SJCRH30 (cell line): ENCODE measurements at places on chromosomes 1 and 21. TPM values are rescaled to one million over a fixed set of nuclear protein-coding genes. Genes with fewer than 3 reads are reported as not detected.
A peak's percentile ranks its signal among the peaks of the same experiment; 100 is the strongest.

DNA sequence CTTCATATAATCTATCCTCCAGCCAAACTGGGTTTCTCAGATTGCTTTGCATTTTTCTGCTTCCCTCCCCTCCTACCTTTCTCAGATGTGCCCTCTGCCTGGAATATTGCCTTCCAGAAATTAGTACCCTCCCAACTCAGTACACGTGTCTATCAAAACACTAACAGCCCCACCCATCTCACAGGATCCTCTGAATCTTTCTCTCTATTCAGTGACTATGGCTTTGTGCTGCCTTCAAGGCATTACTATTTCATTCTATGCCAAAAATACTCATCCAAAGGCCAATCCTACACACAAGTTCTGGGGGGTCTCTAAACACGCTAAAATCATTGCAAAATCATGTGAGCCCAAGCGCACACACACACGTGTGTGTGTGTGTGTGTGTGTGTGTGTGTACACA is 58.4 kb downstream of the ZNF281 start:
- H3K27me3 ChIP-seq, result no peaks in the 10 kb centered on the region
- no peak for DNase-seq
- H3K27ac ChIP-seq, result no peak overlapping the region
- no peak overlapping the region for H3K4me3 ChIP-seq
- no peaks in the 10 kb centered on the region for H3K4me1 ChIP-seq

- peaks cover 25% of the 10 kb centered on the region; the same call in 1 of the 2 replicates for H3K4me1 ChIP-seq
- H3K27me3 ChIP-seq, result peaks cover 31% of the 10 kb centered on the region
- H3K4me3 ChIP-seq, result peak overlapping the region; percentile 38
- H3K27ac ChIP-seq, result no peak overlapping the region
- no peaks in the 10 kb centered on the region for H3K36me3 ChIP-seq
Observed at GRCh38 chr1:10943991-10944730, 68.3 kb upstream of the TARDBP start.

GRCh38 chr1:48227165-48228013 is 4.9 kb downstream of the SLC5A9 start:
- H3K4me1 ChIP-seq, result no peaks in the 10 kb centered on the region
- no peak overlapping the region for H3K27ac ChIP-seq
- DNase-seq, result no peak
- peaks cover 7% of the 10 kb centered on the region for H3K27me3 ChIP-seq

DNA sequence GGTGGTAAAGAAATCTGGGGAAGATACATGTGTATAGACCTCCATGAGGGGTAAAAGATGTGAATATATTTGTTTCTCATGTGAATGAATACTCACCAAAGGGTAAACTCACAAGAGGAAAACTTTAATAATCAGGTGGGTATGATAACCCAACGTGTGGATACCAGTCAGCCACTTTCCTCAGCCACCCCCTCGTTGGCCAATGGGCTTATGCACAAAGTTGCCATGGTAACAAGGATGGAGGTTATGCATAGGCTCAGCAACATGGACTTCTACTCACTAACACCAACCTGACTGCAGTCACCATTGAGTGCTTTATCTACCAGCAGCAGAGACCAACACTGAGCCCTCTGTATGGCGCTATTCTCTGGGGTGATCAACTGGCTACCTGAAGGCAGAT is 424.4 kb downstream of the DUSP10 start:
- no peaks in the 10 kb centered on the region for H3K27me3 ChIP-seq
- no peaks in the 10 kb centered on the region for H3K4me1 ChIP-seq
- no peak for DNase-seq

GRCh38 chr1:113293256-113293626 is 97.1 kb upstream of the MAGI3 start:
- H3K4me1 ChIP-seq, result no peaks in the 10 kb centered on the region
- H3K36me3 ChIP-seq, result no peaks in the 10 kb centered on the region
- no peaks in the 10 kb centered on the region for H3K27me3 ChIP-seq
- DNase-seq, result no peak
- no peak overlapping the region for H3K27ac ChIP-seq

DNA sequence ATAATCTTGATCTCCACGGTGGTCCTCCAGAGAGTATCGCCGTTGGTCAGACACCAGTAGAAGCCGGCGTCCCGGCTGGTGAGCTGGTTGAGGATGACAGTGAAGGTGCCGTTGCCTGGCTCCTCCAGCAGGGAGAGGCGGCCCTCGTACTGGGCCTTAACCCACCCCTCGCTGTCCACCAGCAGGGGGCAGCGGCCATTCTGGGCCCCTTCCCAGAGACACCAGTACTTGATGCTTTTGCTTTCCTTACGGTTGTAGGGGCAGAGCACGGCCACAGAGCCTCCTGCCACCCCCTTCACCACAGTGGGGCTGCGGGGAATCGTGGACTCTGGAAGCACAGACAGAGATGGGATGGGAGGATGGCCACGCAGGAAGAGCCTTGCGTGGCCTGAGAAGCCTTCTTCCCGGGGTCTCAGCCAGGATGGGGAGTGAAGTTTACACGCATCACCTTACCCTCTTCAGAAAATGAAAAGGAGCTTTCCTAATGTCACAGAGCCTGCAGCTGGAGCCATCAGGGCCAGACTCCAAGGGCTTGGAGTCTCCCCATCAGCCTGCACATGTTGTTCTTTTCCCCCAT is 10.7 kb downstream of the PIGR start:
- no peak overlapping the region for H3K27ac ChIP-seq
- no peak overlapping the region for H3K4me3 ChIP-seq
- DNase-seq, result peak; percentile 42

DNA sequence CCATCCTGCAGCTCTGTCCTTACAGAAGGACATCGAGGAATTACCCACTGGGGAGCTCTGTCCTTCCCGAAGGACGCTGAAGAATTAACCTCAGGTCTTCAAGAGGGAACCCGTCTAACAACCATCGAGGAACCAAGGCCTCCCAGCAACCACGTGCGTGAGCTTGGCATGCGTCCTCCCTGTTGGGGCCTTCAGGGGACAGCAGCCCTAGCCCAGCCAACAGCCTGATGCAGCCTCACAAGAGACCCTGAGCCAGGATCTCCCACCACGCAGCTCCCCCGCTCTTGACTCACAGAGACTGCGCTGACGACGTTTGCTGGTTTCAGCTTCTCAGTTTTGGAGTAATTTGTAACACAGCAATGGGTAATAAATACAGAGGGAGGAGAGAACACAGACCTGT is 19.6 kb upstream of the AGPAT3 start:
- DNase-seq, result no peak
- H3K27ac ChIP-seq, result no peak overlapping the region
- H3K4me3 ChIP-seq, result no peak overlapping the region
- H3K27me3 ChIP-seq, result no peaks in the 10 kb centered on the region

DNA sequence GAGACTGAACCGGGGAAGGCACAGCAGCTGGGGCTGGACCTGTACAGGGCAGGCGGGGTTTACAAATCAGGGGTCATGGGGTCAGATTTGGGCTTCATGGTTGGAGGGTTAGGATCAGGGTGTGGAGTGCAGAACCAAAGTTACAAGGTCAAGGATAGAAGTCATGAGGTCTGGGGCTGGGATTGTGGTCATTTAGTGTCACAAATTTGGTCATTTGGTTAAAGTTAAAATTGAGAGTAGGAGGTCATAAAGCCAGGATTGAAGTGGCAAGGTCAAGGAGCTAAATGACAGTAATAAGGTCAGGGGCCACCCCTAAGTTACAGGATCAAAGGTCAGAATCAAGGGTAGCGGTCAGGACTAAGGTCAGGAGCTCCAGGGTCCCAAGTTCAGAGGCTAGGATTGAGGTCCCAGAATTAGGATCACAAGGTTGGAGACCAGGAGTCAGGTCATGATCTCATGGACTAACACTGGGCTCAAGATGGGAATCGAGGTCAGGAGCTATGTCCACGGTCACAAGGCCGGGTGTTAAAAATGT is 20.4 kb downstream of the SERINC2 start:
- H3K27me3 ChIP-seq, result peaks cover 3% of the 10 kb centered on the region; the same call in 1 of the 2 replicates
- H3K4me3 ChIP-seq, result no peak overlapping the region
- H3K4me1 ChIP-seq, result no peaks in the 10 kb centered on the region
- no peak for DNase-seq
- no peak overlapping the region for H3K27ac ChIP-seq

- H3K27ac ChIP-seq, result peak overlapping the region; percentile 4
- H3K4me1 ChIP-seq, result peaks cover 10% of the 10 kb centered on the region
- DNase-seq, result peak; percentile 34
- H3K4me3 ChIP-seq, result no peak overlapping the region
Observed at GRCh38 chr1:162823771-162824525, 33.4 kb downstream of the HSD17B7 start.

DNA sequence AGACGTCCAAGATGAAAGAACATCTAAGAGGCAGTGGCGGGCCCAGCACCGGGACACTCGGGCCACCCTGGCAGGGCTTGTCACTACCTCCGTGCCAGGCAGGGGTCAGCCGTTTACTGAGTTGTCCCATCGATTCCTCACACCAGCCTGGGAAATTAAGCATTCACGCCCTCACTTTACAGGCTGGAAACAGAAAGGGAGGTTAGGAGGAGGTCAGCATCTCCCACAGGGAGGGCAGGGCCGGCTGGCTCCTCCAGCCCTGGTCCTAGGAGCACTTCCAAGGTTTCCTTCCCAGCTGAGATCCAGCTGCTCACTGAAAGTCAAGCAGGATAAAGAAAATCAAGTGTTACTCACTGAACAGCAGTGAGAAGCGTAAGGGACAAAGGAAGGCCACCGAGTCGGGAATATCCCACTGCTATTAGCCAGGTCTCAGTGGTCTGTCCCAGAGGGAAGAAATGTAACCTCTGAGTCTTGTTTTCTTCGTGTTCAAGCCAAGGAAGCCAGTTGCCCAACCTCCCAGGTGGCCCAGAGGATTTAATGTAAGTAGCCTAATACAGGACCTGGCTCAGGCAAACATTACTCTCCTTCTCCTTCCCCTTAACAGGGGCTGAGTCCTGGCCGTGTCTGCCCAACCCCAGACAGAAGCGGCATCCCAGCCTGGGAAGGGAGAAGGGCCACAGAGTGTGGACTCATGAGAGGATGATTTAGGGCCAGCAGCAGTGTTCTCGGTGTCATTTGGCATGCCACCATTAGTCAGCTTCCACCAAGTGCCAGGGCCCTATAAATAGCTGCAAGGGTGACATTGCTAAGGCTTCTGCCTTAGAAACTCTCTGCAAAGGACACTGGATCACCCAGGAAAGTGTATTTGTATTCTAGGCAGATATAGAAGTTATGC is 203.1 kb upstream of the GALNT2 start:
- no peak overlapping the region for H3K4me3 ChIP-seq
- no peaks in the 10 kb centered on the region for H3K27me3 ChIP-seq
- no peak for DNase-seq
- no peaks in the 10 kb centered on the region for H3K4me1 ChIP-seq

- peaks cover 19% of the 10 kb centered on the region for H3K4me1 ChIP-seq
- no peak overlapping the region for H3K27ac ChIP-seq
- peaks cover 47% of the 10 kb centered on the region for H3K36me3 ChIP-seq
Observed at GRCh38 chr1:223815865-223816264, 29.9 kb downstream of the TP53BP2 start.

TNNI3K gene
- total RNA-seq, result not detected in 2 replicates

ROR1 gene
- total RNA-seq, result 4.8 and 5.5 TPM in 2 replicates

CD1D gene
- total RNA-seq, result not detected in 2 replicates

BTBD19 gene
- 0.43 and 1.4 TPM in 2 replicates for total RNA-seq
